ENCODE measurements at places on chromosomes 1 and 21.

GRCh38 chr1:52145137-52145536 lies 3.2 kb downstream of the ZFYVE9 start:
- DNase-seq = no peak

DNA sequence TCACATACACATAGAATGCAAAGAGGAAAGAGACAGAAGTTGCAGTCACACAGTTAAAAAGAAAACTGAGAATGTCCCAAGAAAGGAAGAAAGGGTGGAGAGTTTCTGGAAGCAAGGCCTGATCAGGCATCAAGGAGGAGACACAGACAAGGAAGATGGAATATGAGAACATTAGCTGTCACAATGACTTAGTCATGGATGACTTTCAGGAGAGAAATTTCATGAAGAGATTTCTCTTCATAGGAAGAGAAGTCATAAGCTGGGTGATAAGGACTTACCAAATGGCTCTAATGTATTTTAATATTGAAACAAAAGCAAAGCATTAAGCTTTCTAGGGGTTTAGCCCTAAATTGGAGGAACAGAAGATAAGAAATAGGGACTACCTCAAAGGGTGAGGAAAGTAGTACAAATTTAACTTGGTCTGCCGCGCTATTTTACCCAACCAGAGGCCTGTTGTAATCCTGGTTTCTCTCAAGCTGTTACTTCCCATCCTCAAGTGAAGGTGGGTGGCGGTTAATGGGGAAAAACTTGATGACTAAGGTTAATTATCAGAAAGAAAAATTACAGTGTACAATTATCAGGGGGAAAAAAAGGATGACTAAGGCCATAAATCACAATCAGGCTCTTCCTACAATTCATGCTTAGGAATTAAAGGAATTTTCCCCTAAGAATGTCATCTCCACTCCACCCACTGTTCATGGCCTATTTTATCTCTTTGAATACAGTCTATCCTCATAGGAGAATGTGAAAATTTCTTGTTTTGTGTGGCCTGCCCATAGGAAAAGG lies 93.9 kb upstream of the ADGRL2 start:
- no peak for DNase-seq

DNA sequence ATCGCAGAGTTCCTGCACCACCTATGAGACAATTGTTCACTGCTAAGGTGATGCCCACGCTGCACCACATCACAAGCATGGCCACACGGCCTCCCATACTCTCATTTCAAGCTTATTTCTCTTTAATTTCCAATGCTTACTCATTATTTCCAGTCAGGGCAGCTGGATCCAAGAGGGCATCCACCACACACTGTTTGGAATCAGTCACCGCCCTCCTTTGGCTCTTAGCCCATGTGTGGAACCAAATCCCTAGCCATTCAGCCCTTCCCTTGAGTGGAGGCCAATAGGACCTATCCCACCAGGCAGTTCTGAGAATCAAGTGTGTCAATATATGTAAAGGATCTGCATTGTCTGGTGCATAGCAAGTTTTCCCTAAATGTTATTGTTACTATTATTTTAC lies 26.3 kb upstream of the PALMD start:
- no peak for DNase-seq

DNA sequence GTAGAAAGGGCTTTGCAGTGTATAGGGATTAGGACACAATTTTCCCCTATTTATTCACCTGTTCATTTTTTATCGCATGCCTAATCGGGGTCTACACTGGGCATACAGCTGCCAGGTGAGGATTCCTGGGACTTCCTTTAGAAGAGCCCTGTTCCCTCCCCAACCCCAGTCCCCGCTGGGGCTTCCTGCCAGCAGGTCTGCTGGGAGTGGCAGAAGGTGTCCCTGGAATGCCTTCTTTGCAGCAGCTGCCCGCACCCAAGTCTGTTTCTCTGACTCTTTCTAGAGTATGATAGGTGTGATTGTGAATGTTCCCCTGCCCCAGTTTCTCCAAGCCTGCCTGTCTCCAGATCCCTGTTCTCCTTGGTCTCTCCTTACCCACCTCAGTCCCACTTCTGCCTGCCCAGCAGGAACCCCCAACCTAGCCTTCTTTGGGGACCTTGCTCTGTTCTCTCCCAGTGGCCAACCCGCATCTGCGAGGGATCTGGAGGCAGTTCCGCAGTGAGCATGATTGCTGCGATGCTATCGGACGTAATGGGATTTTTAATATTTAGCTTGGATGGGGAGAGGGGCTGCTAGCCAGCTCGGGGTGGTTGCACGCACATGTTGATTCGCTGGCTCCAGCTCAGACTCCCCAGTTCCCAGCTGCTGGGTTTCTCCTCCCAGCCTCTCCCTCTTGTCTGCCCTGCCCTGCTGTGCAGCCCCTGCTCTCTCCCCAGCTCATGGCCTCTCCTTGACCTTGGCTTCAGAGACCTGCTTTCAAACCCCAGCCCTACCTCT lies 79.8 kb downstream of the EPHB2 start:
- DNase-seq = no peak

DNA sequence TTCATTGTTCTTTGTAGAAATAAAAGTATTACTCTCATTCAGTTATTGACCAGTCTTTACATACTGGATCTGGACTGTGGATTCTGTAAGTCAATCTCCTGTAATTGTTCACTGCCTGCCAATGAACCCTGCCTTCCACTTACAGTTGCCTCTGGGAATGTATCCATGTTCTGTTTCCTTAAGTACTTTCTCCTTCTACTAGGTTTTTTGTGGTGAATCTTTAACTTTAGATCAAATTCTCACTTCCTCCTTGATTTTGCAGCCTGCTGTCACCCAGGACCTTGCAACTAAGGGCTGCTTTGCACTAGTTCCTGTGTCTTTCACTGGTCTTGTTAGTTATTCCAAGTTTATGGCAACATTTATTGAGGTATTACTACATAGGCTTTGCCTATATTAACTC lies 28.2 kb upstream of the ANKRD13C start:
- DNase-seq = no peak

- peak; percentile 87 for DNase-seq
Measured at GRCh38 chr1:23544444-23545389, 13.7 kb upstream of the E2F2 start.

DNA sequence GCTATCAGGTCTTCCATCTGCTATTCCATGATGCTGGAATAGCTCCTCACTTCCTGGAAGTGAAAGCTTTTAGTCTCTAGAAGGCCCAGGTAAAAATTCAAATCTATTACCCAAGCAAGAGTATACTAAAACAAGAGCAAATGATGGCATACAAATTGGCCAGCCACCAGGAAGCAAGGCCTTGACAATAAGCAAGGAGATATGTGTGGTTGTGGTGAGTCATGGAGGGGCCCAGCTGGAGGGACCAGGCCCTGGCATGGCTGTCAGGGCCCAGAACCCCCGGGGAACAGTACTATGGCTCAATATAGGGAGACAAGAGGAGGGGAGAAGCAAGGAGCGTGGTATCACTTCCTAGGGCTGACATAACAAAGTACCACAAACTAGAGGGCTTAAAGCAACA lies 358.7 kb downstream of the RRAGC start:
- no peak for DNase-seq

DNA sequence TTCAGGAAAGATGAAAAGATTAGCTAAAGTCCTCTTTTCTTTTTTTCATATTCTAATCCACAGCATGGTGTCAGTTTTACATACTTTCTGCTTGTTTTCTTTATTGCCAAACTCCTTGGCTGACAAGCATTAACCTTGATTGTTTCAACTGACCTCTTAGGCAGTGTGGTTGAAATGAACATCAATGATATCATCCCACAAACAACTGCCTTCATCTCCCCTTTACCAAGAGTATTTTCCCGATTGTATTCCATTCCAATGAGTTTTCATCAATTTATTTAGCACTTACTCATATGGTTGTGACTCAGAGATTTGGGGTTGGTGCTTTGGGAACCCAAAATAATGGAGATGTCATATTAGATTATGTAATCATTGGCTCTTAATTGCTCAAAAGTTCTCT lies 71.8 kb downstream of the SPAG17 start:
- no peak for DNase-seq

DNA sequence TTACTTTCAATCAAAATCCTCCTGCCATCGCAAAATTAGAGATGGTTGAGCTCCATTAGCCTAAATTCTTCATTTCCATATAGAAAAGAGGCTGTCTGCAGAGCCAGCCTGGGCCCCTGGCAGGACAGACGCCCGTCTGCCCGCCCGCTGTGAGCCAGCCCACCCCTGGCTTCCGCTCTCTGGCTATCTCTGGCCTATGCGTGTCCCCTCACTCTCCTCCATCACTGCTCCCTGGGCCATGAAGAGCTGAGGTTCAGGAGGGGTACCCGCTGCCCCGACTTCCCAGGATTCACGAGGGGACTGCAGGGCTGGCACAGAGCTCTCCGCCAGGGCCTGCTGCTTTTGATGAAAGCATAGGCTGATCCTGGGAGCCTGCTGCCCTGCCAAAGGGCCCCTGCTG lies 117.6 kb downstream of the CASZ1 start:
- no peak for DNase-seq

GRCh38 chr21:46060596-46061061 lies 37.3 kb upstream of the COL6A2 start:
- DNase-seq = peak; percentile 37

DNA sequence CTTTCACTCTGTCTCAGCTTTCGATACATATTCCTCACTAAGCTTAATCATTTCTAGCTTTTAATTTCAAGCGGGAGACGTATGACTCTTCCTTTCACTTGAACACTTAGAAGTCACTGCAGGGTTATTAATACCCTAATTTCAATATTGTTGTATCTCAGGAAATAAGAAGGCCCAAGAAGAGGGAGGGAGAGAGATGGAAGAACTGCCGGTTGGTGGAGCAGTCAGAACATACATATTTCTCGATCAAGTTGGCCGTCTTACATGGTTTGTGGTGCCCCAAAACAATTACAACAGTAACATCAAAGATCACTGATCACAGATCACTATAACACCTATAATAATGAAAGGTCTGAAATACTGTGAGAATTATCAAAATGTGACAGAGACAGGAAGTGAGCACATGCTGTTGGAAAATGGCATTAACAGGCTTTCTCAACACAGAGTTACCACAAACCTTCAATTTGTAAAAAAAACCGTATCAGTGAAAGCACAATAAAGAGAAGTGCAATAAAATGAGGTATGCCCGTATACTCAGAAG lies 145.4 kb upstream of the HP1BP3 start:
- peak; percentile 72 for DNase-seq

GRCh38 chr1:151834239-151834638 lies 2.6 kb upstream of the RORC start:
- DNase-seq = no peak

DNA sequence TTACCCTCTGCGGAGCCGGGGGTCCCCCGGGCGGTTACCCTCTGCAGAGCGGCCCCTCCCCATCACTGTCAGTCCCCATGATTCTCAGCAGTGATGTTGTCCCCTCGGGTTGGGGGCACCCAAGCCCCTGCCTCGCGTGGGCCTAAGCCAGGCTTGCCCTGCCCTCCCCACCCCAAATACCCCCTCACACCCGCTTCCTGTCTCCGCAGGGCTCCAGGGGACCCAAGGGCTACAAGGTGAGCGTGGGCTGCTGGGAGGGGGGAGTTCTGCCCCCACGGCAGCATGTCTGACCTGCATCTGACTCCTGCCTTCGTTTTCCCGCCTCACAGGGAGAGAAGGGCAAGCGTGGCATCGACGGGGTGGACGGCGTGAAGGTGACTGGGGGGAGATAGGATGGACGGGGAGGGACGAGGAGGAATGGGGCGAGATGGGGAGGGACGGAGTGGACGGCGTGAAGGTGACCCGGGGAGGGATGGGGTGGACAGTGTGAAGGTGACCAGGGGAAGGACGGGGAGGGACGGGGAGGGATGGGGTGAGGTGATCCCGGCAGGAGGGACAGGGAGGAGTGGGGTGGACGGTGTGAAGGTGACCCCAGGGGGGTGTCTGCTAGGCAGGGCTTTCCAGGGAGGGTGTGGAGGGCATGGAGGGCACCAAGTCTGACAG lies 8.6 kb downstream of the COL6A1 start:
- DNase-seq = no peak

GRCh38 chr1:108316545-108316944 lies 72.7 kb upstream of the NBPF4 start:
- DNase-seq = no peak

GRCh38 chr1:65113298-65113697 lies 34.7 kb upstream of the AK4 start:
- DNase-seq = no peak

DNA sequence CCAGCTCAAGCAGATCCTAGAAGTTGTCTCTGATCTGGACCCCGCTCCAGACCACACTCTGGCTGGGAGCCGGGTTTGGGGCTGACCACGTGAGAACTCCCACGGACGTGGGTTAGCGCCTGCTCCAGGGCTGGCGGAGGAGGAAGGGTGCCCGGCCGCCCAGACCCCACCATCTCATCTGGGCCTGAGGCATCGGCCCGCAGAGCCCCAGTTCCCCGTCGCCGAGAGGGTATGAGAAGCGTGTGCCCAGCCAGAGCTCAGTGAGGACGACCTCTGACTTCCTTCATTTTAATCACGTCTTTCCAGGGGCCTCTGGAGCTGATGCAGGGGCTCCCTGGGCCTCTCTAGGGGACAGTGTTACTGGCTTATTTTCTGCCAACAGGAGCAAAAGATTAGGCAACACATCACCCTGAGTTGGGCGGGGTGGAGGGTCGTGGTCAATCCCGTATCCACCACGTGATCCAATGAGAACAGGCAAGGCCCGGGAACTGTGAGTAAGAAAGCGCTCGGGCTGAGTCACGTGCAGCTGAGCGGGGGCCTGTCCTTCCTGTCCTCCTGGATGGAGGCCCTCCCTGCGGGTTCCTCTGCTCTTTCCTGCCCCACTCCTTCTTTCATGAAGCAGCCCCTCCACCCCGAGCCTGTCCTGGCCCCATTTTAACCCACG lies 81.1 kb downstream of the SIK1 start:
- DNase-seq = peak; percentile 80

- DNase-seq = peak; percentile 86
Measured at GRCh38 chr1:202235856-202236837, 42.5 kb downstream of the LGR6 start.

GRCh38 chr1:171081763-171082201 lies 8.9 kb upstream of the FMO3 start:
- no peak for DNase-seq

GRCh38 chr21:31629972-31630711 lies 29.4 kb upstream of the SOD1 start:
- no peak for DNase-seq

DNA sequence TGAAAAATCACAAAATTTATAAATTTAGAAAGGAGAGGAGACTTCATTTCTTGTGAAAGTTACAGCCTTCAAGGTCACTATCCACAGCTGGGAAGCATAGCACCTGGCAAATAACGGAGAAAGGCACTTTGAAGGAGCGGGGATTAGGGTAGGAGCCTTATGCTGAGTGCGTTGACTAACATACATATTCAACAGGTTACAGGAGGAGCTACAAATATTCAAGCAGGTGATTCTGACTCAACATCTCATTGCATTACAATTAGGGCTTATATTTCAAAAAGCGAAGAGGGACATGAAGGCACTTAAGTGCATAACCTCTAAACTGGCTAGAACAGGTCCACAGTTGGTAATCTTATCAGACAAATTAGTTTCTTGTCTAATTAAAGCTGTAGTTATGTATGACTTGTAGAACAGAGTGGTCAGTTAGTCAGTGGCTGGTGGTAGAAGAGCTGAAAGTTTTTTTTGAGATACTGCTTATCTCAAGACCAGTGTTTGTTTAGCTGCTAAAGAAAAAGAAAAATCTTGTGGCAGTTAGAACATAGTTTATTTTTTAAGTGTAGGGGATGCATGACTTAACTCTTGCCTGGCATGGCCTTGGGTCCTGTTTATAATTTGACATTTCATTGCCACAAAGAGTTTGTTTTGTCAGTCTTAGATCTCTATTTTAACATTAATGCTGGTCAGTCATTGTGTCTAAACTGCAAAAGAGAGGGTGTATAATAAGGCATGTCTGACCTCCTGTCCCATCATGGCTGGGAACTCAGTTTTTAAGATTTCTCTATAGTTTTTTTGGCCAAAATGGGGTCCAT lies 311.5 kb downstream of the DUSP10 start:
- no peak for DNase-seq

- DNase-seq = no peak
Measured at GRCh38 chr1:112689196-112689841, 14.9 kb downstream of the MOV10 start.

Data from activated naive CD4-positive, alpha-beta T cell treated with anti-CD3 and anti-CD28 coated beads for 36 hours (primary cell).